Stimulated activated CD4-positive, alpha-beta T cell treated with anti-CD3 and anti-CD28 coated beads, Interleukin-2, amount 100 ng/mL, for 24 hours (primary cell): ENCODE measurements at places on chromosomes 2 and 18.

DNA sequence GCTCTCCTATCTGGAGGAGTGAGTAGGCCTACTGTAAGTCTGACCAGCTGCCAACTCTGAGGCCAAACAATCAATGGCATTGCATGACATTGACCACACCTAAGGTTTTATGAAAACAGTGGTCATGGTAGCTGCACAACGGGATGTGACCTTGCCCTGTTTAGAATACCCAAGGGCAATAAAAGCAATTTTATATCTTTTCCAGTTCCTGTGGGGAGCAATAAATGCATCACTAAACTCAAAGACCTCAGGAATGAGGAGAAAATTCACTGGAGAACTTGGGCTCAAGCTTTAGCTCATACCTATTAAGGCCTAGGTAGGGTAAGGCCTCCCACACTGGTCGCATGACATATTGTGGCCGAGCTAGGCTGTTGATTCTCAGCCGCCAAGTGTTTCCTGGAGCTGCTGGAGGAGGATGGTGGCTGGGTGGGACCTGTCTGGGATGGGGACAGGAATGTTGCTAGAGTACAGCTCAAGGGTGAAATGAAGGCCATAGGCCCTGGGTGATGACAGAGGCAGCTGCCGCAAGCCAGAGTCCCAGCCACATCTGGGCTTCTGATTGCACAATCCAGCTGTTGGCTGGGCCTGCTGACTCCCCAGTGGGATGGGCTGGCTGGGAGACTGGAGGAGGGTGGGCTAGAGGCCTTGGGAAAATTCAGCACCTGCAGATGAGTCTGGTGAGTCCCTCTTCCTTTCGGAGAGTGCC, 313.7 kb downstream of the CYP26B1 start:
- DNase-seq, result no peak

- DNase-seq, result no peak
Measured at GRCh38 chr2:28300485-28301341, 91.9 kb upstream of the FOSL2 start.

DNA sequence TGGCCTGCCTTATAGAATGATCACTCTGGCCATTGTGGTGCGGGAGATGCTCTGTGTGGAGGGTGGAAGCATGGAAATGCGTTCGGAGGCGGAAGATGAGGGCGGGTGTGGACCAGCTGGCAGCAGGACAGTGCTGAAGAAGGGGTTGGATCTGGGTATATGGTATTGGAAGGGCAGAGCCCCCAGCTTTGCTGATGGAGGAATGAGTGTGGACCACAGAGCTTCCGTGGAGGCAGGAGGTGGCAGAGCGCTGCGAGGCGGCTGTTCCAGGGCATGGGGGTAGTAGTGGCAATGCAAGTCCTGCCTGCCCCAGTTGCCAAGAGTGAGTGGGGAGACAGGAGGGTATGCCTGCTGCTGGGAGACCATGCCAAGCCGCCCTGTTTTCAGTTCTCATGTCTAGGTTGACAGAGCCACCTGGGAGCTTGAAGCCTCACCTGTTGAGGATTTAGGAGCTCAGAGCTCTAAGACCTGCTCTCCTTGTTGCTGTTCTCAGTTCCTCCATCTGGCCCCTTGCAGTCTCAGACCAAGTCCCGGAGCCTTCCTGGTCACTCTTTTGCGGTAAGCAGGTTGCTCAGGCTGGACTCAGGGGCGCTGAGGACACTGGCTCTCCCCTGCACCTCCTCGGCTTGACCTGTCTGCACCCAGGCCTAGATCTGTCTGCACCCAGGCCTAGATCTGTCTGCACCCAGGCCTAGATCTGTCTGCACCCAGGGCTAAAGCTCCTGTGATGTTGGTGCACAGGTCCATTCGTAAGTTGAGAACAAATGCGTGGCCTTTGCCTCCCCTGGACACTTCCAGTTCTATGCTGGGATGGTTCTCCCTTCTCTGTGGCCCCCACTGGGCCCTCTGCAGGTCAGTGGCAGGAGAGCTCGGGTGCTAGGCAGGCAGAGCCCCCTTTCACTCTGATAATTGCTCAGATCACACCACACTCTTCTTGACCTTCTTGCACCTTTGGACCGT, 290.5 kb upstream of the HS6ST1 start:
- no peak for DNase-seq

GRCh38 chr2:107313316-107313715, 427.3 kb upstream of the ST6GAL2 start:
- DNase-seq, result no peak

- no peak for DNase-seq
Measured at GRCh38 chr18:46567196-46567595, 89.8 kb downstream of the LOXHD1 start.

GRCh38 chr2:45390441-45390840, 220.6 kb downstream of the SRBD1 start:
- no peak for DNase-seq

DNA sequence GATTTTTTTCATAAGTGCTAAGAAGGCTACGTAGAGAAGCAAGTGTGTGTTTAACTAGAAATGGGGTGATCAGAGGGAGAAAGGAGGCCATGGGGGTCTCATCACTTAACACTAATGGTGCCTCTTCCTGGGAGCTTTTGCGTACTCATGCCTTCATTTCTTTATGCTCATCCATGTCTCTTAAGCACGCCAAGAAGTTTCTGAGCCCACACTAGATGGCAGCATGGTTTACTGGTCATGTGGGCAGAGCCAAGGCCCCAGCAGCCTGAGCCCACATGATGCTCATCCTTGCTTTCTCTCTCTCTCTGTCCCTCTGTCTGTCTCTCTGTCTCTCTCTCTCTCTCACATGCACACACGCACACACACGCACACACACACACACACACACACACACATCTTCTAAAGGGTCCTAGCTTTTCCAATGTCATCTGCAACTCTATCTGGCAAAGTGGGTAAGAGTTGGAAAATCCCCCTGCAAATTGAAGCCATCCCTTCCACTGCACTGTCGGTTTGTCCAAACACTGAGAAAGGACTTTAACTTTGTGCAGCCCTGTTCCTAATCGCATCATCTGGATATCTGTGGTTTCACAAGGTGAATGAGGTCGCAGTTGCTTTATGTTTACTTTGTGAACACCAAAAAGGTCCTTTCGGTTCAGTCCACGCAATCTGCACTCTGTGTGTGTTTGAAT, 137.1 kb upstream of the CCDC68 start:
- no peak for DNase-seq

DNA sequence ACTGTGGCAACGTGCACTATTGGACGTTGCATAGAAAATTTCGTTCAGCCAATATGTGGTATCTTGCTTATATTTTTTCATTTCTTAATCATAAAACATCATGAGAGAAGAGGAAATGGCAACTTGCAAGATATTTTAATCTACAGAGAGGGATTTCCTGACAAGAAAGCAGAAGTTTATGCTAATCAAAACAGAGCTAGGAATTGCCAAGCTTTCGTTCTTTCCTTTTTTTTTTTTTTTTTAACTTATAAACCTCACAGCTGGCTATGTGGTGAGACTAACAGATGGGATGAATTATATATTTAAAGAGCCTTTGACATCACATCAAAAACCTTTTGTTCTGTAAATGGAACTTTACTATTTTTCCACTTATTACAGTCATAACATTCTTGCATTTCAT, 1136.9 kb upstream of the TMEFF2 start:
- no peak for DNase-seq
